G401 (cell line): ENCODE measurements at places on chromosomes 3 and 15. TPM values are rescaled to one million over a fixed set of nuclear protein-coding genes. Genes with fewer than 3 reads are reported as not detected.

- no peak for DNase-seq
Measured at GRCh38 chr3:56488812-56489600, 20.7 kb upstream of the ERC2 start.

DNA sequence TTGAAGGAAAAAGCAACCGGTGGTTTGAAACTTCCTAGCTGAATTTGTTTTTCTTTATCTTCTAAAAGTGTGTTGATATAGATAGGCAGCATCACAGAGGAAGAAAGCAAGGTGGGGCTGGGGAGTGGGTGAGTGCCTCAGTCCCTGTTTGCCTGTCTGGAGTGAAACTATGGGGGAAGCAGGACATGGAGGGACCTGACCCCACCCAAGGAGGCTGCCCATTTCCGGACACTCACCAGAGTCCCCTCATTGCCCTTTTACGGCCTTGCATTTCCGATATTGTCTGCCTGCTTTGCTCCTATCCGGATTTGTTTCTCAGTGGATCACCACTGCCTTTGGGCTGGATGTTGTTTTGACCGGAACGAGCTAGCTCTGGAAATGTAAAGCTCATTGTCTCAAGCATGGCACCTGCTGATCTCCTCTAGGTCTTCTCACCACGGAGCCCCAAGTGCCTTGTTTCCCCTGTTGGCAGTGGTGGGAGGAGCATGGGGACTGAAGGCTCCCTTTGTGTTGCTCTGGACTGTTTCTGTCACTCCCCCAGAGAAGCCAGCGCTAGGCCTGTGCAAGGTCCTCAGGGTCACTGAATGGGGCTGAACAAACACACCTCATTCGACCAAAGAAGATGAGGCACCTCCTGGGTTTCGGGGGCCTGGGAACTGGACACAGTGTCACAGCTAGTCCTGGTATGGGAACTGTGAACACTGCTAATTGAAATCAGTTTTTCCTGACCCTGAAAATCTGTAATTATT is 7.0 kb downstream of the CLDN11 start:
- DNase-seq, result no peak

DNA sequence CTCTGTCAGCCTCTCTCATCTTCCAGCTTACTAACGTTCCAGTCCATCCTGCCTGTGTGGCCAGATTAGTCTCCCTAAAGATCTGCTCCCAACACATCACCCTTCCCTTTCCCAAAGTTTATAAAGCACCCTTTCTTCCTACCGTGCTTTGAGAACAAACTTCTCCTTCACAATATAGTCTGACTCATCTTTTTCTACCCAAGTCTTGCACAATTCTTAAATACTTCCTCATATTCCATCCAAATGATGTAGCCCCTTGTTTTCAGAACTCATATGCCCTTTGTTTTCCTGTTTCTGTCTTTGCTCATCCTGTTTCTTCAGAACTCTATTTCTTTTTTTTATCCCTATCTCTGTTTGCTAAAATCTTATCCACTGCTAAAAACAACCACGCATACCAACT is 326.8 kb downstream of the MFSD1 start:
- DNase-seq, result no peak

DNA sequence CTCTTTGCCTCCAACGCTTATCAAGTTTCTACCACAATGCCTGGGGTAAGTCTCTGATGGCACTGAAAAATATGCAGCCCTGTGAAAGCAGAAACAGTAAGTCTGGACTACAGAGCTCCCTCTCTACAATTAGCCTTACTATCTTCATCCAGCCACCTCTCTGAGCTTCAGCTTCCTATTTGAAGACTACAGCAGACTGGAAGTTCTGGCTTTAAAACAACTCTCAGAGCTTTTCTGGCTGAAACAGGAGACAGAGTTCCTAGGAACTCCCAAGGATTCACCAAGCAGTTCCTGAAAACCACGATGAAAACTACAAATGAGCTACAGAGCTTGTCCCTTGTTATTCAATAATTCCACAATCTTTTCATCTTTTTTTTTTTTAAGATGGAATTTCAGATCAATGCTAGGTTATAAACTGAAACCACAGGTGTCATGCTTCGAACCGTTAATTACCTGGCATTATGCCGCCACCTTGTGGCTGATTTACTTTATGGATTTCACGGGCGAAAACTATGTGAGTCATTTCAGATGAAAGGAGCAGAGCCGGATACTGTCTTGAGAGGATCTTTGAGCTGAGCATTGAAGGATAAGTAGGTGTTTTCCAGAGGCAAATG is 3.9 kb downstream of the CRYGS start:
- peak; percentile 88 for DNase-seq

GRCh38 chr3:44721231-44722102 is 8.0 kb upstream of the ZNF501 start:
- no peak for DNase-seq

- DNase-seq, result no peak
Measured at GRCh38 chr3:4748701-4749378, 230.4 kb upstream of the BHLHE40 start.

GRCh38 chr3:139187648-139188047 is 143.0 kb upstream of the PRR23C start:
- DNase-seq, result no peak

- DNase-seq, result no peak
Measured at GRCh38 chr3:144058713-144059112, 87.1 kb downstream of the DIPK2A start.

DNA sequence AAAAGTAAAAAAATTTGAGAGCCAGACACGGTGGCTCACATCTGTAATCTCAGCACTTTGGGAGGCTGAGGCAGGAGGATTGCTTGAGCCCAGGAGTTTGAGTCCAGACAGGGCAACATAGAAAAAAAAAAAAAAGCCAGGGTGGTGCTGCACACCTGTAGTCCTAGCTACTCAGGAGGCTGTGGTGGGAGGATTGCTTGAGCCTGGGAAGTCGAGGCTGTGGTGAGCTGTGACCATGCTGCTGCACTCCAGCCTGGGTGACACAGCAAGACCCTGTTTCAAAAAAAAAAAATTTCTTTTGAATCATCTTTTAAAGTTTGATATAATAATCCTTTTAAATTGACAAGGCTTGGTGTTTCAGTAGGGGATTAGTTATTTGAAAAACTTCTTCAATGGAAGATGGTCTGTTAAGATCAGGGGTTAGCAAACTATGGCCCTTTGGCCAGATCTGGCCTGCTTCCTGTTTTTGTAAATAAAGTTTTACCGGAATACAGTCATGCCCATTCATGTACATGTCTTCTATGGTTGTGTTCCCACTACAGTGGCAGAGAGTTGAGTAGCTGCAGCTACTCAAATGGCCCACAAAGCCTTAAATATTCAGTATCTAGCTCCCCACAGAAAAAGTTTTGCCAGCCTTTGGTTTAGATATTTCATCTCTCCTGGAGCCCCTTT is 28.9 kb downstream of the CDAN1 start:
- no peak for DNase-seq

DNA sequence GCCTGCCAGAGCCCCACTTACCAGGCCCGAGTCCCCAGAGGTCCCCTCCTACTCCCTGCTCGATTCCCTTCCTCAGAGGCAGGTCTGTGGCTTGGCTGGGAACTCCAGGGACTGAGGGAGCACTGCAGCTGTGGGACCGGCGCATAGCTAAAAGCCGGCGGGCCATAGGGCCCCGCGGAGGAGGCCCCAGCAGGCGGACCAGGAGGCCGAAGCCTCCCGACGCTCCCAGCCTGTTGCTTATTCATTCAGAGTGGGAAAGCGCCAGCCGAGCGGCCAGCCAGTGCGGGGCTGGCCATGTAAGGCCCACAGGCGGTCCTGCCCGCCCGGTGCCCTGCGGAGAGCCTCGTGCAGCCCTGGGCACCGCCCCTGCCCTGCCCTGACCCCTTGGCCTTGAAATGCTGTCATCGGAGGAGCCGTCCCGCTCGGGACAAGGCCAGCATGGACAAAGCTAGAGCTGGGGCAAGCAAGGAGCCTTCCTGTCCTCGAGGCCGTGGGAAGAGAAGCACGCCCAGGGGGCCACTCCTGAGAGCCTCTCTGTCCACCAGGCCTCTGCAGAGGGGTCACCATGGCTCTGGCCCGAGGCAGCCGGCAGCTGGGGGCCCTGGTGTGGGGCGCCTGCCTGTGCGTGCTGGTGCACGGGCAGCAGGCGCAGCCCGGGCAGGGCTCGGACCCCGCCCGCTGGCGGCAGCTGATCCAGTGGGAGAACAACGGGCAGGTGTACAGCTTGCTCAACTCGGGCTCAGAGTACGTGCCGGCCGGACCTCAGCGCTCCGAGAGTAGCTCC is at the start of gene LOXL1:
LOXL1 (plus strand) TSS at position 244 of the 784 bp plus-strand sequence; CDS start at position 566, 322 bp downstream.
- peak; percentile 33 for DNase-seq

- no peak for DNase-seq
Measured at GRCh38 chr3:47580481-47580880, 1.8 kb upstream of the CSPG5 start.

GRCh38 chr3:120416868-120417267 is 33.9 kb downstream of the FSTL1 start:
- DNase-seq, result no peak

DNA sequence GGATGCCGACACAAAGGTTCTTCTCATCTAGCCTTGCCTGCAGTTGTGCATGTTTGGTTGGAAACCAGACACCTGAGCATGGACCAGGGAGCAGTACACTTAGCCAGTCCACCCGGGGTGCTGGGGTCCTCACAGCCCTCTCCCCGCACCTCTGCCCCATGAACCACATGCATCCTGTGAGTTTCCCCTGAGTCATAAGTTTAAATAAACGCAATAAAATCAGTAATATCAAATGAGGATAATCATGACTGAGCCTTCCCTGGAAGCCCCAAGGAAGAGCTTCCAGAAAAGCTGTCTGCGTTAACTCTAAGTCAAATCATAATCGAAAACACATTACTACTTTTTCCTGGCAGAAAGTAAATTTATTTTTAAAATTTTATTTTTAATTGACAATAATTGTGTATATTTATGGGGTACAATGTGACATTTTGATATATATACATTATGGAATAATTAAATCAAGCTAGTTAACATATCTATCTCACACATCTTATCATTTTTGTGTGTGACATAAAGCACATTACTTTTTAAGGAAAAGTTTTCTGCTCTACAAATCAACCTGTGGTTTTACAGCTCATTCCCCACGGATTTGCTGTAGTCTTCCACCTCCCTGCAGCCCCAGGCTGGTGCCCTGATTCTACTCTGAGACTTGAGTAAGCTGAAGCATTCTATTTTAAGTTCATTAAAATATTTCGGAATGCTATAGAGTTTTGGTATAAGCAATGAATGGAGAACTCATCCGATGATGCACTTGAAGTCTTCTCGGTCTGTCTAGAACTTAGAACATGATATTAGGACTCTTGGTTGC is 166.0 kb upstream of the EIF1B start:
- no peak for DNase-seq

- DNase-seq, result no peak
Measured at GRCh38 chr3:182889948-182890629, 90.2 kb downstream of the DCUN1D1 start.

GRCh38 chr3:135090020-135090717 is 295.1 kb downstream of the EPHB1 start:
- DNase-seq, result no peak

DNA sequence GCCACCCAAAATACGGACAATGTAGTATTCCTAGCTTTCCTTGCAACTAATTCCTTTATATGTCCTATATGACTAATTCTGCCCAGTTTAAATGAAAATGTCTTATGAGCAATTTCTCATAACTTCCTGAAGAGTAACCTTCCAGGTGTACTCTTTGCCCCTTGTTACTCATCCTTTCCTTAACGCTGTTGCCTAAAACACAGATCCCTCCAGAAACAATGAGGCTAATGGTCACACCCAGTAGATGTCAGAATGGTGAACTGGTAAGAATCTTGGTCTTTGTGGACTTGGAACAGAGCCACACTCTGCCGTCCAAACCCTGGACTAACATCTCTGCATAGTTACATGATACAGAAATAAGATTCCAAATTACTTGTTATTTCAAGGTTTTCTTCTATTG is 497.9 kb downstream of the IGSF11 start:
- no peak for DNase-seq

DNA sequence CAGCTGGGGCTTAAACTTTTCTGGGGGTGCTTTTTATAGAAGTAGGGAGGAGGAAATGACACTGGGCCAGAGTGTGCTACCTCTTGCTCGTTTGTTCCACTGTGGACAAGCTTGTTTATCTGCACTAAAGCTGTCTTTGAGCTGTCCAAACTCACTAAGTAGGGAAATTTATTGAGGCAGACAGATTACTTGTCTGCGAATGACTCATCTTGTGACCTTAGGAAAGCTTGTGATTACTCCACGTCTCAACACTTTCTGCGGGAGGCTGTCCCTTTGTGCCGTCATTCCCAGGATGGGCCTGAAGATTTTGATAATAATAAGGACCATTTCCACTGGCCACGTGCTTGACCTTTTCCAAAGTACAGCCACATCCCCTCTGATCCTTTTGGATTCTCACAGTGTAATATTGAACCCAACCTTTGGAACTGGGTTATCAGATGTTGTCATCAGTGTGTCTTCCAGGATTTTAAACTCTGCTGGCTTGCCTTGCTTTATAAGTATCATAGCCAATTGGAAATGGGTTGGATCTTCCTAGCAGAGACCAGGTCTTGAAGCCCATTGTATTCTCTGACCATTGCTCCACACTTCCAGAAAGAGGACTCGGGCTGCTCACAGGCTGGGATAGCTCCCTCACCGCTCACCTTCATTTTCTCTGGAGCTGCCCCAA is 84.7 kb downstream of the AGBL1 start:
- no peak for DNase-seq

- DNase-seq, result no peak
Measured at GRCh38 chr15:24784506-24784905, 108.9 kb downstream of the NPAP1 start.

- no peak for DNase-seq
Measured at GRCh38 chr15:61530769-61531168, 301.7 kb upstream of the RORA start.

DNA sequence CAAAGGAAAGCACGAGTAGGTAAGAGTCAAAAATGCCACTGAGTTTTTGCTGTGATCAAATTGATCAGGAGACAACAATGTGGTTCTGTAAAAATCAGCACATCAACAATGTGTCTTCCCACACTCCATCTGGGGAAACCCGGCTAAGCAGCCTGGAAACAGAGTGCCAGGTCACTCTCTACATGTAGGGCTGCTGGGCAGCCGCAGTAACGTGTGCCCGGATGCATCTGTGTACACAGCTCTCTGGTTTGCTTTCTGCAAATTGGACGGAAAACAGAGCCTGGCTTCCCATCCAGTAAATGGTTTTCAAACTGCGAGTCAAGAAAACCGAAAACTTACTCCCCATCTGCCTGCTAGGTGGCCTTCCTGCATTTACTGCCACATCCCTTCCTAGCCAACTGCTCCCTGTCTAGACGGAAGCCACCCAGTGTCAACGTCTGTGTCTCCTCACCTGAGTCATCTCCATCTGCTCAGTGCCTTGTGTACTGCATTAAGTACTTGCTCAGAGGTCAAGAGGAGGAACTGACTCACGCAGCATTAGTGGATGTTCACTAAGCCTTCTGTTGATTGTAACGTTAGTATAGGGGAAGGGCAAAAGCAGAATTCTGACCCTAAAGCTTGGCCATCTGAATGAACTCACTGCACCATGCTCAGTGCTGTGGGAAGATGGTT is 124.1 kb downstream of the TJP1 start:
- DNase-seq, result peak; percentile 47

Gene ERC2
- total RNA-seq, result 1.4 and 3.8 TPM in 2 replicates

Gene FOXL2NB
- total RNA-seq, result 1.2 TPM in 1 of 2 replicates, not detected in the other

Gene NPAP1
- not detected in 2 replicates for total RNA-seq

Gene GREM1
- 0.75 and 1.0 TPM in 2 replicates for total RNA-seq

Gene SLC28A1
- not detected in 2 replicates for total RNA-seq

Gene FBXO40
- not detected in 2 replicates for total RNA-seq

Gene ARHGAP31
- not detected in 2 replicates for total RNA-seq

Gene PTH1R
- total RNA-seq, result 14.8 and 23.6 TPM in 2 replicates

Gene ISLR
- 3.4 and 5.7 TPM in 2 replicates for total RNA-seq

Gene SI
- total RNA-seq, result not detected in 2 replicates

Gene CADM2
- total RNA-seq, result not detected in 2 replicates

Gene OXSM
- 14.1 and 16.0 TPM in 2 replicates for total RNA-seq

Gene CYP8B1
- not detected in 2 replicates for total RNA-seq

Gene SLC9C1
- total RNA-seq, result not detected in 2 replicates

Gene SERPINI2
- total RNA-seq, result not detected in 2 replicates

Gene TICRR
- 3.4 and 7.3 TPM in 2 replicates for total RNA-seq
